ENCODE measurements at places on chromosomes 2 and 18. TPM values are rescaled to one million over a fixed set of nuclear protein-coding genes. Genes with fewer than 3 reads are reported as not detected.

DNA sequence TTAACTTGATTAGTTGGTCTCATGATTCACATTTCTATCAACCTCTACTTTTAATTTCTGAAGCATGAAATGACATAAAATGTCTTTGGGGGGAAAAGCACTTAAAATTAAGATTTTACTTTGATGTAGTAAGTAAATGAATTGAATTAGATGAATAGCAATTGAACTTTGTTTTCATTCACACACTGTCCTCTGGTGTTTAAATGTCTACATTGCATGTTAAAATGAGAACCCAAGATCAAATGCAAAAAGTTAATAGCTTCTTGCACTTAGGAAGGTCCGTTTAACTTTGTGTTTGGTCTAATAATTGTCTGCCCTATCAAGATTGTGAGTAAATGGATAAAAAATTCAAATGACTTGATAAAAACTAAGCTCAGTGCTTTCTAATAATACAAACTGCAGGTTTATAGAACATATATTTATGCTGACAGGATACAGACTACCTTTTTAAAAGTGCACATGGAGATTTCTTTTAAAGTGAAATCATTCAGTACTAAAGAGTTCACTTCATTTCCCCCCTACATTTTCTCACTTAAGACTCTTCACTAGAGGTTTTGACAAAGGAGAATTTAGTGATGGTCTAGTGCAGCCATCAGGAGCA lies 156.2 kb upstream of the NABP1 start:
- no peak for DNase-seq

DNA sequence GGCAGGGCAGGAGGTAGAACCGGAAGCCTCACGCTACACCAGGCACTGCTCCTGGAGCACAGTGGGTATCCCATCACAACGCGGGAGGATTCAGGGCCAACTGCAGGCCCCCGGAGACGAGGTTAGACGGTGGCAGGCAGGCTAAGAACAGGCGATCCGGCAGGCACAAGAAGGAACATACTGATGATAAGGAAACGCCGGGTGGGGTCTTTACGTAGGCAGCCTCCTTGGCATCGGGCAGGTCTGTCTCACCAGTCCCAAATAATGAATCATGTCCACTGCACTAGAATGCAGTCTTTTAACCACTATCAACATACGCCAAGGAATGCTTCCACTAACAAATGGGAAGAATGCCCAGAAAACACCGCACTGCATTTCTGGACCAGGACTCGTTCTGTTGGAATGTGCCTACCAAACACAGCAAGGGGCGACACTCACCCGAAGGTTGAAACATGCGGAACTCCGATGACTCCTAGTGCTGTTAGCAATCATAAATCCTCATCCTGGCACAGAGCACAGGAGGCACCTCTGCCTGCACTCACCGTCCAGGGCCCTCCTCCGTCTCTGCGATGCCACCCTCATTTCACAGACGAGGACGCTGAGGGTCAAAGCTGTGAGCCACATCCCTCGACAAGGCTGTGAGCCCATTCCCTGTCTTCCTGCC lies 35.2 kb downstream of the ZNF516 start:
- DNase-seq = no peak

LANCL1 gene
- total RNA-seq = 58.1 TPM

SPDYA gene
- total RNA-seq = 1.6 TPM

LRRTM1 gene
- 1.6 TPM for total RNA-seq

DNA sequence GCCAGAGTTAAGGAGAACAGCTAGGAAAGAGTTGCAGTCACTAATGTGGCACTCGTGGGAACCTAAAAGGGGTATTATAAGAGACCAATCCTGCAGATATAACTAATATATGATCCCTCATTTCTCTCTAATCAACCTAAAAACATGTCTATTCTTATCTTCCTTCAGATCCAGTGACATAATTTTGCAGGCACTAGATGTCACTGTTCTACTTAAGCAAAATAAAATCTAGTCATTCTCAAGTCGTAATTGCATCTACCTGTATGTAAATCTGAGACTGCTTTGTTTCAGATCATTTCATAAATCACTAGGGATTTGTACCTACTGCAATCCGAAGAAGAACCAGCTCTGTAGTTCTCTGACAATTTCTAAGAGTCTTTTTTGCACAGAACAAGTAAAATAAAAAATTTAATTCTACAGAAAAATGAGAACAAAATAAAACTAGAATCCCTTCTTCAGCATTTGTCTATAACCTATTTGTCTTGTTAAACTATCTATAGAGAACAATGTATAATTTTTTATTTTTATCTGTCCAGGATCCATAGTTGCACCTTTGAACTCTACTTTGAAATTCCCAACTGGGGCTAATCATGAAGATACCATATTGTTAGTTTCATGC lies 56.5 kb upstream of the ERBB4 start:
- DNase-seq = no peak

GTF2A1L gene
- not detected for total RNA-seq

PROM2 gene
- 14.2 TPM for total RNA-seq

DNA sequence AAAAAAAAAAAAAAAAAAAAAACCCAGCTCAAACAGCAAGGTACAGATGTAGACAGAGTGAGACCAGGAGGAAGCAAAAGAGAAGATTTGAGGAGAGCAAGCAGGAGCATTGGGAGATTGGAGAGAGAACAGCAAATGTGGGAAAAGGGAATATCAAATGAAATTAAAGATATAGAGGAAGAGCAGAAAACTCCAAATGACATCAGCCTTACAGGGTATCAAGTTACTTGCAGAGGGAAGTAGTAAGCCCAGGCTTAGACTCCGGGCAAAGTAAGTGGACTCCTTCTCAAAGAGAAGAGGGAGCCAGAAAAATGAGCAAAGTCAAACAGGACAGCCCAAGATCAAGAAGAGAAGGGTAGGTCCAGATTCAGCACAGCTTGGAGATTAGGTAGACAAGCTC lies 93.3 kb upstream of the PPP1CB start:
- DNase-seq = no peak

GRCh38 chr18:39571511-39571910 lies 2005.9 kb upstream of the CELF4 start:
- no peak for DNase-seq

HOXD12 gene
- total RNA-seq = not detected

- no peak for DNase-seq
These were observed 69.3 kb downstream of the NEDD4L start for GRCh38 chr18:58113337-58113736.

GRCh38 chr18:49152885-49153284 lies 202.1 kb upstream of the SMAD7 start:
- no peak for DNase-seq

- no peak for DNase-seq
These were observed 212.4 kb downstream of the RPIA start for GRCh38 chr2:88903749-88904353.

DNA sequence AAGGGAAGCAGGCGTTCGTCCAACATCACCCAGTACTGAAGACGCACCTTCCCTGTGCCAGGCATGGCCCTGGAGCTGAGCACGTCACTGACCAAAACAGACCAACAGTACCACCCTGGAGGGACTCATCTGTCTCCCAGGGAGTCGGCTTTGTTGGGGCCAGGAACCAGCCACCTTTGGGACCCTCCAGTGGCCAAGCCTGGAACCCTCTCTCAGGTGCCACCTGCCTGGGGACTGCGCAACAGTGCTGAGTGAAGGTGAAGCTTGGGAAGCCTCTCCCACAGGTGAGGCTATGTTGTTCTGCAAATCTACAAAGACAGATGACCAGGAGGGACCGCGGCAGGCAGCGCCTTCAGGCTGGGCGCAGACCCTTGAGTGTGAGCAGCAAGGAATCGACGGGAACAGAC lies 91.4 kb upstream of the OTOS start:
- DNase-seq = no peak

DNA sequence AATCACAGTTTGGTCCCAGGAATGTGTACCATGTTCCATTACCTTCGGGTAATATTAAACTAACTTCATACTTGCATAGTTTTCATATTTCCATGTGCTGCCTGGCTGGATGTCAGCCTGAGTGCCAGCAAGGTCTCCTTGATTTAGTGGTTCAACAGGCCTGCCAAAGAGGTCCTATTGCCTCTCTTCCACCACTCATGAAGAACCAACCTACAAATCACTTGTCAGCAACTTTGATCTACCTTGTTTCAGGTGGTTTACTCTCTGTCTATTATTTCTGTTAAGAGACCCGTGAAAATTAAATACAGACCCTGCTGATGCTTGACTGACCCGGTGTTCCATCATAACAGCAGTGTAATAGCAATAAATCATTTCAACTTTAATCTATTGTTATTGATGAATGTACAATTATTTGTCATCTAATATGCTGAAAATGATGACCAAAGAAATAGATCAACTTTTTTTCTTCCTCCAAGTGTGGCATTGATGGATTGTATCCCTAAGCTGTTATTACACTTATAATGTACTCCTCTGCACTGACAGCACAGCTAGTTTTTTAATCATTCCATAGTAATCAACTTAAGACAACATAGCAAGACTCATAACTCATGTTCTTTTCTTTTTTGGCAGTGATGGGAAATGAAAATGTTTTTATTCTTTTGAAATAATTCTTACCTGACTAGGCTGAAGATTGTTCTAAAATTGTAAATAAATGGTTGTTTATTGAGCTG lies 1220.2 kb upstream of the ACVR2A start:
- DNase-seq = no peak

DNA sequence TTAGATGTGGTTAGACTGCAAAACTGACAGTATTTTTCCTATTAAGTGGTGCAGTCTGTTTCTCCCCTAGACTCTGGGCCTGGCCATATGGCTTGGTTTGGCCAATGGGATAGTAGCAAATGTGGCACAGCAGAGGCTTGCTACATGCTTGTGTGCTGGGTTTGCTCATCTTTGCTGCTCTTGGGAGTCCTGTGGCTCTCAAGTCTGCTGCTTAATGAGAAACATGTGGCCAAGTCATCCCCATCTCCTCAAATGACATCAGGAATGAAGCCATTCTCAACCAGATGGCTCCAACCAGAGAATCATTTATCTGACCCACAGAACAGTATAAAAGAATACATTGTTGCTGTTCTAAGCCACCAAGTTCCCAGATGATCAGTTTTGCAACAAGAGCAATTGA lies 57.1 kb upstream of the PAX3 start:
- no peak for DNase-seq

ADD2 gene
- total RNA-seq = 1.1 TPM

DNA sequence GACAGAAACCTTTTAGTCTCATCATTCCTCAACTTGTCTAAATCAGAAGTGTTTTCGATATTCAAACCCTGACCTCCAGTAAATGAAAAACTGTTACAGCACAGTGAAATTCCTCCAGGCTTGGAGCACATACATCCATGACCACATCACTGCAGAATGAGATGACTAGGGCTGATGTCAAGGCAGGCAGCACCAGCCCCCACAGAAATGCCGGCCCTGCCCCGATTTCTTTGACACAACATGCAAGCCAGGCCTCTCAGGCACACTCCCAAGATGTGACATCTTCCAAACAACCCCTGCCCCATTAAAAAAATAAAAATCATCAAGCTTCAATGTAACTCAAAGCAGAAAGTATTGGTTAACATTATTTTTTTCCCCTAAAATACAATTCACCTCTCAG lies 103.3 kb downstream of the CTAGE1 start:
- DNase-seq = no peak

- DNase-seq = no peak
These were observed 109.5 kb downstream of the RNF144A start for GRCh38 chr2:7026742-7027141.

DNA sequence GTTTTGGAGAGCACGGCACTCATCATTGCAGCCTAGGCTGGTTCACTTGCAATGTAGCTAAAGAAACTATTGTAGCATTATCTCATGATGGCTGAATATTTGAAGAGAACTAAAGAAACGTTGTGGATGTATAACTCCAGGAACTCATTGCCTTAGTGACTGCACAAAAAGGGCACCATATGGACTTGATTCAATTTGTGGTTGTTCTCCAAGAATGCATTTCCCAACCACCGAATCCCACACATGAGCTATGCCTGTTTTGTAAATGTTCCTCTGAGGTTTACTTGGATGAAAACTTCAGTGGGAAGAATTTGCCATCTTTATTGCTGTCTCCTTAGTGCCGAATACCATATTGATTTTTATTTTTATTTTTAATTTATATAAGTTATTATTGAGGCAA lies 43.5 kb downstream of the DOK6 start:
- no peak for DNase-seq

DNA sequence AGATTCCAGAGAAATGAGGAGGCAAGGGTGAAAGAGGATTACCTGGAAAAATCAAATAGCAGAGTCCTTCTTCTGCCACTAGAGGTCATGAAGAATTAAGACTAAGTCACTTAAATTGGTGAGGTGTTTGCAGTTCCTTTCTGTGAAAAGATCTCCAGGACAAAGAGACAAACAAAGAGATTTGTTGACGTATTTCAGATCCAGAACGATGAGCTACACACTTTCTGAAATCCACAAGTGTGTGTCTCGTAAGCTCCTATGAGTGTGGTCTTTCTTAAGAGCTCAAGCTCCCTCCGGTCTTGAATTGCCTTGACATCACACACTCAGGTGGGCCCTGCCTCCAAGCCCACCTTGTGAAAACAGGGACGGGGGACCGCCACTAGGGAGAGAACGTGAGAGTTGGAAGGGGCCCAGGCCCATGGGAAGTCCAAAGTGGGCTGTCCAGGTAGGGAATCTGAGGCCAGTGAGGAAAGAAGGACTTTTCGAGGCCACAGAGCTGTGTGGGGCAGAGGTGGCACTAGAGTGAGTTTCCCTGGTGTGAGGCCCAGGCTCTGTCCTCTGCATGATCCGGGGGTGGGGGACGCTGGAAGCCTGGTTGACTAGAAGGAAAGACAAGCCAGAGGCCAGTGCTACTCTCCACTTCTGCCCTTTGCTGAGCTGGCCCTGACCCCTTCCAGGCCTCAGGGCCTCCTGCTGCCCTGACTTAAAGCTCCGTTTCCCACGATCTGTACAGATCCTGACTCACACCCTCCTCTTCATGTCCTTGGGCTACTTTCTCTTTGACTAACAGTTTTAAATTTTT lies 168.1 kb upstream of the NCK2 start:
- no peak for DNase-seq

DOK6 gene
- total RNA-seq = 7.0 TPM

EVA1A gene
- 11.5 TPM for total RNA-seq
